ENCODE measurements at places on chromosomes 16 and 17. TPM values are rescaled to one million over a fixed set of nuclear protein-coding genes. Genes with fewer than 3 reads are reported as not detected.

OR1F1 gene
- not detected for polyA plus RNA-seq

MPP2 gene
- polyA plus RNA-seq: 27.6 TPM

ITGA2B gene
- 0.97 TPM for polyA plus RNA-seq

MT1G gene
- 101 TPM for polyA plus RNA-seq

MC1R gene
- polyA plus RNA-seq: 2.1 TPM

INO80E gene
- polyA plus RNA-seq: 147 TPM

TEKT5 gene
- polyA plus RNA-seq: not detected

CLEC18C gene
- polyA plus RNA-seq: 0.93 TPM

CDC42EP4 gene
- 110 TPM for polyA plus RNA-seq

NPIPB6 gene
- 0.37 TPM for polyA plus RNA-seq

NSF gene
- 61.8 TPM for polyA plus RNA-seq

KRT33A gene
- polyA plus RNA-seq: not detected

HSF5 gene
- not detected for polyA plus RNA-seq

EPX gene
- not detected for polyA plus RNA-seq

GRB7 gene
- 27.3 TPM for polyA plus RNA-seq

CNGB1 gene
- polyA plus RNA-seq: 17.1 TPM

HASPIN gene
- polyA plus RNA-seq: 5.0 TPM

MEIOC gene
- polyA plus RNA-seq: 0.24 TPM

B4GALNT2 gene
- polyA plus RNA-seq: not detected

PYDC1 gene
- 5.0 TPM for polyA plus RNA-seq

TTLL6 gene
- polyA plus RNA-seq: 4.1 TPM

NPIPA8 gene
- 3.8 TPM for polyA plus RNA-seq

CCL8 gene
- polyA plus RNA-seq: not detected

YBX2 gene
- polyA plus RNA-seq: 41.4 TPM

C1QTNF1 gene
- 16.9 TPM for polyA plus RNA-seq

Measured in brain (organoid and tissue), 16 donors.